ENCODE measurements at places on chromosomes 16 and 17. TPM values are rescaled to one million over a fixed set of nuclear protein-coding genes. Genes with fewer than 3 reads are reported as not detected.

The RAB37 gene
- 4.1 TPM for total RNA-seq

GRCh38 chr16:84834403-84834772, 14.6 kb downstream of the CRISPLD2 start:
- no peaks in the 10 kb centered on the region for H3K27me3 ChIP-seq
- H3K27ac ChIP-seq: peak overlapping the region; percentile 96
- H3K4me3 ChIP-seq: no peak overlapping the region
- no peak for DNase-seq
- peaks cover 37% of the 10 kb centered on the region for H3K36me3 ChIP-seq

DNA sequence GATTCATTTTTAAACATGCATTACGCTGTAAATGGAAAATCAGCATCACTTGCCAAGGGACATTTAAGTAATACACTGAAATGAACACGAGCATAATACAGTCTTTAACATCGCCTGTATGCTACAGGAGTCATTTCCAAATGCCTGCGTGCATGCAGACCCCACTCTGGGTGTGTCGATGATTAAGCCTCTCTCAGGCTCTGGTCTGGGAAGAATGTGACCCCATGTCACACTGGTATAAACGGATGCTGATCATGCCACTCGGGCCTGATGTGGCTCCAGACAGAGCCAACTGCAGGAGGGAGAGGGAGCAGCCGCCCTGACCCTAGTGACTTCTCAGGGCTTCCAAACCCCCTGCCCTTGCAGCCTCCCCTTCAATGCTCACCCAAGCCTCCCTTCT, 10.8 kb downstream of the EMP2 start:
- H3K27me3 ChIP-seq: no peaks in the 10 kb centered on the region
- peaks cover 28% of the 10 kb centered on the region for H3K4me1 ChIP-seq
- H3K36me3 ChIP-seq: no peaks in the 10 kb centered on the region
- no peak overlapping the region for H3K4me3 ChIP-seq
- H3K27ac ChIP-seq: no peak overlapping the region
- DNase-seq: no peak

DNA sequence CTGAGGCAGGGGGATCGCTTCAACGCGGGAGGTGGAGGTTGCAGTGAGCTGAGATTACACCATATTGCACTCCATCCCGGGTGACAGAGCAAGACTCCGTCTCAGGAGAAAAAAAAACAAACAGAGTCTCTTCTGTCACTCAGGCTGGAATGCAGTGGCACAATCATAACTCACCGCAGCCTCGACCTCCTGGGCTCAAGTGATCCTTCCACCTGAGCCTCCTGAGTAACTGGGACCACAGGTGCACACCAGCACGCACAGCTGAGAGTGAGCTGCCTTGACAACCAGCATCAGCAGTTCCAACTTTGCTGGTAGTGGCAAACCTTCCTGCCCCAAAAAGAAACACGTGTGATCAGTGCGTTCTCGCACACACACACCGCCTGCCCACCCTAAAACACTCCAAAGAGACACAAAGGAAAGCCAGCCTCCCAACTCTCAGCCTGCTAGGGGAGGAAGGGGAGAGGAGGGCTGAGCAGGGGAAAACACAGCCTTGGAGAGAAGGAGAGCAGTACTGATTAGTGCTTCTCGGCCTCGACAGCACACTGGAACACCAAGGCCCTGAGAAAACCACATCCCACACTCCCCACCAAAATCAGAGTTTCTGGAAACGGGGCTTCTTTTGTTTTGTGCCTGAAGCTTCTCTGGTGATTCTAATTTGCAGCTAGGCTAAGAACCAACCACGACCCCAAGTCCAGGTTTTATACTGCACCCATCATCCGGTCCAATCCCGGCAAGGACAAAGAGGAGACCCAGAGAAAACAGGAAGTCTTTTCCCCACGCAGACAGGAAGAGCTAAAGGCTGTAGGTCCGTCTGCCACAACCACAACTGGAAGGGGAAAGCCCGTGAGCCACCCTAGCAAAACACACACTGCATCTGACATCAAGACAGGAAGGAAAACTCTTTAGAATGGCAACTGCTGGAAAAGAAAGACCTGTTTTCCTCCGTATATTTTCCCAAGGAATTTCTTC, 28.8 kb downstream of the ZCCHC14 start:
- no peak overlapping the region for H3K4me3 ChIP-seq
- H3K4me1 ChIP-seq: peaks cover 68% of the 10 kb centered on the region
- DNase-seq: no peak
- peak overlapping the region; percentile 90 for H3K27ac ChIP-seq

DNA sequence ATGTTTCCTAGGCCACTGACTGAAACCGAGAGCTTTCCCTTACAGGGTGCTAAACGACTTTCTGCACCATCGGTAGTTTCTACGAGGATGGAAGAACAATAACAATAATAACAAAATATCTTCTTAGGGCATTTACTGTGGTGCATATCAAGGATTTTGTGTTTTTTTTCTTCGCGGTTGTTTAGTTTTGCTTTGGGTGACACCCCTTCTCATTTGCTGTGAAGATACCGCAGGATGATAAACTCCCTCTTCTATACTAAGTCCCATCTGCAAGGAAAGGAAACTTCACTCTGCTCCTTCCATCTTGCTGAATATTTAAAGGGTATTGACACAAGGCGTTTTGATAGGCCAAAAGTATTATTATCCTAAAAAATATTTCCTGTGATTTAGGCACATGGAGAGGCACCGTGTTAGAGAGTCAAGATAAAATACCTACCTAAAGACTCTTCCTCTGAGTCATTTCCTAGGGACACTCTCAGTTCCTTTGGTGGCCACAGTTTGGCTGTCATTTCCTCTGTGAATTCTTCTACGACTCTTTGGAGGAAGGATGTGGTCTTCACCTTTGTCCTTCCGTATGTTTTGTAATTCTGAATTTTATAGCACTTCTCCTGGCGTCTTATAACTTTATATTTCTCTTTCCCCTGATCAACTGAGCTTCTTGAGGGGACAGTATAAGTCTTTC, 318.8 kb downstream of the CDH13 start:
- no peak overlapping the region for H3K27ac ChIP-seq
- DNase-seq: no peak
- H3K4me1 ChIP-seq: peaks cover 5% of the 10 kb centered on the region
- H3K27me3 ChIP-seq: no peaks in the 10 kb centered on the region
- H3K36me3 ChIP-seq: no peaks in the 10 kb centered on the region

- no peaks in the 10 kb centered on the region for H3K27me3 ChIP-seq
- no peaks in the 10 kb centered on the region for H3K36me3 ChIP-seq
- peak overlapping the region; percentile 69 for H3K4me3 ChIP-seq
- H3K27ac ChIP-seq: peak overlapping the region; percentile 76
- H3K4me1 ChIP-seq: peaks cover 16% of the 10 kb centered on the region
- DNase-seq: no peak
Observed at GRCh38 chr17:488993-489757, 136.6 kb upstream of the RPH3AL start.

- peak overlapping the region; percentile 62 for H3K27ac ChIP-seq
- H3K4me1 ChIP-seq: peaks cover 8% of the 10 kb centered on the region
- DNase-seq: peak; percentile 87
- no peak overlapping the region for H3K4me3 ChIP-seq
Observed at GRCh38 chr17:80316927-80317705, 56.5 kb downstream of the RNF213 start.

The HOXB8 gene
- total RNA-seq: not detected

GRCh38 chr17:82034371-82035011, 3.0 kb downstream of the DCXR start:
- DNase-seq: no peak
- H3K4me1 ChIP-seq: peaks cover 44% of the 10 kb centered on the region
- peaks cover 18% of the 10 kb centered on the region for H3K27me3 ChIP-seq
- H3K36me3 ChIP-seq: no peaks in the 10 kb centered on the region
- H3K4me3 ChIP-seq: no peak overlapping the region

- H3K4me3 ChIP-seq: no peak overlapping the region
- H3K36me3 ChIP-seq: peaks cover 78% of the 10 kb centered on the region
- no peaks in the 10 kb centered on the region for H3K4me1 ChIP-seq
- no peaks in the 10 kb centered on the region for H3K27me3 ChIP-seq
- no peak for DNase-seq
Observed at GRCh38 chr17:73203788-73204479, 11.1 kb downstream of the COG1 start.

- H3K27ac ChIP-seq: peak overlapping the region; percentile 44
- H3K4me1 ChIP-seq: no peaks in the 10 kb centered on the region
- no peak for DNase-seq
Observed at GRCh38 chr17:44782326-44782850, 23.6 kb downstream of the ADAM11 start.
